ENCODE measurements at places on chromosomes 4 and X.

- DNase-seq, result peak; percentile 22
Observed at GRCh38 chr4:791252-791897, 34.6 kb downstream of the CPLX1 start.

DNA sequence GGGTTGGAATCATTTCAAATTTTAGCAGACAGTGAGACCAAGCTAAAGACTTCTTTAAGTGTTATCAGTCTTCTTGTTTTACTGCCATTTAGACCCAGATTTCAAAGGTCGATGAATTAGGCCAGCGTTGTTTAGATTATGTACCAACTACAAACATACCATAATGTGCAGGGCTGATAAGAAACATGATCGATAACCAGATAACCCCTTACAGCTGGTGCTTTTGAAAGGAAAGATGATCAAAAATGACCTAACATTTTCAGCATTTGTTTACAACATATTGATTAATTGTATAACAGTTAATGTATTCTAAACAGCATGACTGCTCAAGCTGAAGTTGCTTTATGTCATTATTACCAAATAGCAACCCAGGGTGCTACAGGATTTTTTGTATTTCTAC lies 400.4 kb upstream of the FAM241A start:
- DNase-seq, result no peak

DNA sequence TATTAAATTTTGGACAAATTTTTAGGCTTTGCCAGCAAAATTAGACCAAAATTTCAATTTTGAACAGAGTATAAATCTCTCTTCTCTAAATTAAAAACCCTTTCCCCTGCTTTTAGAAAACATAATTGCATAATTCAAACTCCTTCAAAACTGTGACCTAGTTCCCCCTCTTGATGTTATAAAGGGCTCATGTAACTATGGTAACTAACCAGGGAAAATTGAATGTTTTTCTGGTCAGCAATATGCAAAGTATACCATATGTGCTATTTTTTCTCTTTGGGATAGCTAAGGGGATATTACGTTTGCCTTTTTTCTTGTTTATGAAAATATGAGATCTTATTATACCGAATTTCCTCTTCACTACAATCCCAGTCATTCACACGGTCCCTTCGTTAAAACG lies 5.1 kb upstream of the ING2 start:
- DNase-seq, result no peak

DNA sequence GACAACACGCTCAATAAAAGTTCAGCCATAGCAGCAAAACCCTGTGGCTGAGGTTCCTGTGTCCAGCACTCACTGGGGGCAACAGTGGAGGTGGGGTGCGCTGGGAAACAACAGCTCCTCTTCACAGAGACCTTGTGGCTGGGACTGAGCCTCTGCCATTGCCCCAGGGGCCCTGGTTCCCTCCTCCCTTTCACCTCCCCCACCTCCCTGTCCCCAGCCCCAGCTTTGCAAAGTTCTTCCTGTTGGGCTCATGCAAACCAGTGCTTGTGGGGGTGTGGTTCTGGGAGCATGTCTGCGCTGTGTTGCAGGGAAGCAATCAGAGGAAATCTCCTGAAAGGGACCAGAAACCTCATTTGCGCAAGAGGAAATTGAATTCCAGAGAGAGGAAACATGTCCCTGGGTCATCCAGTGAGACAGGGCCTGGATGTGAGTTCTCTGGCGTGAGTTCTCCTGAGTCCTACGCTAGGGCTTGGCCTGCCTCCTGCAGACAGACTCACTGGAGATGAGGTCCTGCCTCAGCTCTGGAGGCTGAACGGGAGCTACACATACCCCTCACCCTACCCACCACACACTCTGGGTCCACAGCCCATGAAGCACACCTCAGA lies 7.4 kb downstream of the FATE1 start:
- DNase-seq, result no peak

GRCh38 chr4:77777135-77777807 lies 41.9 kb downstream of the CNOT6L start:
- no peak for DNase-seq

- no peak for DNase-seq
Observed at GRCh38 chrX:23792861-23793553, 10.0 kb downstream of the SAT1 start.

- no peak for DNase-seq
Observed at GRCh38 chrX:53711436-53711835, 24.9 kb upstream of the HUWE1 start.

All from Right ventricle myocardium inferior (tissue), 1 donor.